ENCODE measurements at places on chromosomes 1 and 21.

GRCh38 chr1:204313675-204314074 is 46.1 kb downstream of the PLEKHA6 start:
- no peak for DNase-seq

- no peak for DNase-seq
These were observed 14.7 kb downstream of the GREM2 start for GRCh38 chr1:240597153-240597745.

DNA sequence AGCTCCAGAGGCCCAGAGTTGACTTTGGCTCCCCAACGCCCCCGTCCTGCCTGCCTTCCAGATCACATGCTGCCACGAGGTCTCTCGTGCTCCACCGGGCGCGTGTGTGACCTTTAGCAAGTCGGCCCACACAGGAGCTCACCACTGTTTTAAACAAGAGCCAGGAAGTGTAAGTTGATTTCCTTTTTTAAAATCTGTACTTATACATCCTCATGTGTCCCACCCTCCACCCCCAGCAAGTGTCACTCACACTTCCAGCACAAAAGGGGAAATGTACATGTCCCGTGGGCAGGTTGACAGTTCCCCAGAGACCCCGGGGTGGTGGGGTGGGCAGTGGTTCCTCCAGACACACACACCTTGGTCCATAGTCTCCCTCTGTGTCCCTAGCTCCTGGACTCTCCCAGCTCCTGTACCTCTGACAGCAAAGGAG is 84.4 kb downstream of the STUM start:
- no peak for DNase-seq

DNA sequence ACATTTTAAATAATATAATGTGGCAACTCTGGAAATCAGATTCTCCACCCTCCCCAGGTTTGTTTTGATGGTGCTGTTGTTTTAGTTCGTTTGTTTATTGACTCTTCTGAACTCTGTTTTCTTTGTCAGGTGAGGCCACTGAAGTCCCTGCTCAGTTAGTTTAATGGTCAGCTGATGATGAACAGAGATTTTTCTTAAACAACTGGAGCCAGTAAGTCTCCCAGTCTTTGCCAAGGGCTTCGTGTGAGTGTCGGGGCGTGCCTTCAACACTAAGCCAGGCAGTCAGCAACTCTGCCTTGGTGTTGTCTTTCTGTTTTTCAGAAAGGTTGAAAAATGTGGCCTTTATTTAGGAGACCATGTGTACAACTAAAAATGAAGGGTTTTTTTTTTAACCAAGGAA is 58.9 kb downstream of the TEX35 start:
- no peak for DNase-seq

- DNase-seq, result no peak
These were observed 19.7 kb upstream of the ABCG1 start for GRCh38 chr21:42198929-42199867.

DNA sequence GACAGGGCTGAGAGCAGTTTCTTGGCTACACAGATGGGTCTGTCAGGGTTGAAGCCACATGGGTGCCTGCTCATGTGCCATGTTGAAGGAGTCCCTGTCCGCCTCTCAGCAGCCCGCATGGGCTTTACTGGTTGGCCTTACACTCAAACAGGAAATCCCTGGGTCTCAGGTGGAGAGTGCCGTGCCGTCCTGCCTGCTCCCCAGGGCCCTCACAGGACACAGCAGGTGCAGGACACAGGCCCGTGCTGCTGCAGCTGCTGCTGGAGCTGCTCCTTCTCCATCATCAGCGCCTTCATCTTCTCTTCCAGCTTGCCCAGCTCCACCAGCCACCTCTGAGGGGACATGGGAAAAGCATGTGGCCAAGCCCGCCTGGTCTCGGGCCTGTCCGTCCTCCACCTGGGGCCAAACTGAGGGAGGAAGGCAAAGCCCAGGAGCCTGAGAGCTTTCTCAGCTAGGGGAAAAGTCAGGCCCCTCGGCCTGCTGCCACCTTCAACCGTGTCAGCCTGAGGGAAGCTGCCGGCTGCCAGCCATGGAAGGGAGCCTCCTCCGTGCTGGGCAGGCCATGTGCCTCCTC is 5.5 kb downstream of the SLFNL1 start:
- no peak for DNase-seq

DNA sequence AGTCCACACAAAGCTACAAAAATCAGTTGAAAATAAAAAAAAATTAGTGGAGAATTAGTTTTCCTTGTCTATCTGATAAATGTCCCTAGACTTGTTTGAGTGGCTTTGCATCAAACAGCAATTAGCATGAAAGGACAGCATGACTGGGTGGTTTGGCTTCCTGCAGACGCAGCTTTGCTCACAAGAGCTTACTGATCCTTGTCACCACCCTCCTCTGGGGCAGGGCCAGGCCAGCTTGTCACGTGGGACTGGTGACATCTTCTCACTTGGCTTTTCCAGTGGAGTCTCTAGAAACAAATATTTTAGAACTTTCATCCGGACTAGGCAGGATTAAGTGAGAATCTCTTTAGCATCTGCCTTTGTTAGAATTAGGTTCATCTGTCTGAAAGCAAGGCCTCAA is 76.0 kb upstream of the OLIG2 start:
- DNase-seq, result no peak
